ENCODE measurements at places on chromosomes 5 and 9.

DNA sequence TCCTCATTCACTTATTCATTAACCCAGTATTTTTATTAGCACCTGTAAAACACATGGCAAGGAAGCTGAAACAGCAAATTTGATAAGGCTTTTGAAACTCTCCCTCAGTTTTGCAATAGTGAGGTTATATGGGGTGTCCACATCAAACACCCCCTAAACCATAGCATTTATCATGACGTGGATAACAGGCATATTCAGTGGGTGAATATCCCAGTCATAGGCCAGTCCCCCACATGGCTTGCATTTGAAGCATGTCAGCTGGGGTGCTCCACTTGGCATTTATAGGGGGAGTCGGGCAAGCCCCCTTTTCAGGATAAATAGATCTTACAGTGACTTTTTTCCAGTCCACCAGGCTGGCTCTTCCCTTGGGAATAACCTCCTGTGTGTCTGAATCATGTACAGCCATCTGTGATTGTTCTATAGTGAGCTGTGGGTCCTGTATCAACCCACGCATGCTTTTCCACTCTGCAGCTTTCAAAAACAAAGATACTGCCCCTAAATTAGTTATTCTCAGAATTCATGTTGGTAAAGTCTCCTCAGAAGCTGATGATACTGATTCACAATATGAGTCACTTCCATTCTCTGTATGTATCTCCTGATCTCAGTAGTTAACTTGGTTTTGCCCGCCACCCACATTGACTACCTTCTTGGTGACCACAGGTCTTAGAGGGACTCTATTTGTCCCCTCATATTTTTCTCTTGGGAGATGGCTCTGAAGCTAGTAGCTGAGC, 84.4 kb upstream of the SPIN1 start:
- DNase-seq, result no peak

DNA sequence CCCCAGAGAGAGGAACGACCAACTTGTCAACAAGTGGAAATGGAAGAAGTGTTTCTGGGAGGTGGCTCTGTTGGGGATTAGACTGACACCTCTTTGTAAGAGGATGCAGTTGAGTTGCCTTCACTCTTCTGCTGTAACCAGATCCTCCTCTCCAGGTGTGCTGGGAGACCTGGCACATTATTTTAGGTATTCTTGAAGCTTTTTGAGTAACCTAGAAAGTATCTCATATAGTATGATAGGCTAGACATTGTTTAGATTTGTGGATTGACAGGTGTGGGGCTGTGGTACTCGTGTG, 21.6 kb downstream of the SNX30 start:
- no peak for DNase-seq

GRCh38 chr5:74357827-74358226, 282.7 kb downstream of the ENC1 start:
- no peak for DNase-seq

DNA sequence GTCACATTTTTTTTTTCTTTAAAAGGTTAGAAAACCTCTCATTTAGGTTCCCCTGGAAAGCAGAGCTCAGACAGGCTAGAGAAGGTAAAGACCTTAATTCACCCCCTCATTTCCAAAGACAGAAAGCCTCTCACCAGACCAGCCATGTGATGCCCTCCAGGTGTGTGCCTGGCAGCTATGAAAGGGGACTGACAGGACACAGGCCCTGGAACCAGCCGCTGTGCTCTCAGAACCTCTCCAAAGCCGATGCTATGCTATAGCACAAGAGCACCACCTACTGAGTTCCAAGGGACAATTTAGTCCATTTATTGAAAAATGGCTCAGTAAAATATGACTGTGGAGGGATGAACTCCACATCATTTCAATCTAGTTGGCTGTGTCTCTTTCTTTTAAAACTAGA, 48.8 kb downstream of the FANCC start:
- DNase-seq, result no peak

DNA sequence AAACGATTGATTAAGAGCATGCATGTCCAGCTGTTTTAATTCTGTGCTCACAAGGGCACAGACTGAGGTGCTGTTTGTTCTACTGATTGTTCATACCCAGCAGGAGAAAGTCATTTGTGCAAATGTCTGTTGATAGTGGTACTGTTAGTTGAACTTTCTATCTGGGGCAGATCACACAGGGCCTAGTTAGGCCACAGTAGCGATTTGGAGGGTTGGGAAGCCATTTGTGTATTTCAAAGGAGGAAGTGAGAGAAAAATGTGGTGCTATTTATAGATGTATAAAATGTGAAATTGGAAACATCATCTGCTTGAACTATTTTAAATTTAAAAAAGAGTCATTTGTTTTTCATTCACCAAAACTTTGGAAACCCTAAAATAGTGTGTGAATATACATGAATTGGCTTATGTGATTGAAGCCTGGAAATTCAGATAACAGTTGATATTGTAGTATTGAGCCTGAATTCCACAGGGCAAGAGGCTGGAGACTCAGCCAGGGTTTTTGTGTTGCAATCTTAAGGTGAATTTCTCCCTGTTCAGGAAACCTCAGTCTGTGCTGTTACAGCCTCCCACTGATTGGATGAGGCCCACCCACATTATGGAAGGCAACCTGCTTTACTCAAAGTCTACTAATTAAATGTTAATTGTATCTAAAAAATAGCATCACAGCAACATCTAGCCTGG, 162.0 kb upstream of the CDKN2B start:
- no peak for DNase-seq

- DNase-seq, result no peak
These were observed 453.3 kb downstream of the BNC2 start for GRCh38 chr9:16417161-16417560.

DNA sequence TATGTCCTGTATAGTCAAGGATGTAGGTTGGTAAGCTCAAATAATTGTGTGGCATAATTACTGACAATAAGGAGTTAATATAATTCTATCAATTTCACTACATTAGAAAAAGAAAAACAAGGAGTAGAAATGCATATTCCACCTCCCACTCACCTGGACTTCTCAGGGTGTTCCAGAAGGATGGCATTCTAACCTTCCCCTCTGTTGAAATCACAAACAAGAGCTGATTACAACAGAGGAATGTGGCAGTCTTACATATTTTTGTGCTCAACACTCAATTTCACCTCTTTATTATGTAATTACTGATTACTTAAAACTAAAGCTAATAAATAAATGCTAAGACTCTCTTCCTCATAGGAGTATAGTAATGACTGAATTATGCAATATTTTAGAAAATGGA, 745.3 kb downstream of the DTWD2 start:
- DNase-seq, result no peak

DNA sequence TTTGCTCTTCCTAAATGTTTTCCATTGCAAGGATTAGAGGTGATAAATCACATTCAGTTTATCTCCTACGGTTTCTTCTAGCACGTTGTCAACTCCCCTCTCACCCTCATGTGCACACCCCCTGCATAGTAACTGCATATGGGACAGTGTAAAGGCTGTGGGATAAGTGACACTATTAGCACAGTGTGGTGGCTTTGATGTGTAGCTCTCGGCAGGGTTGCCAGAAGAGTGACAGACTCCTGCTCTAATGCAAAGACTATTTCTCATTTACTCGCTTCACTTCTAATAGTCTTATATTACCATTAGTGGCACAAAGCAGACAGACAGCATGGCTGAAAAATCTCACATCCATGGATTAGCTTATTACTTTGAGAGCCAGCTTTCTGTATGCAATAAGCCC, 454.6 kb downstream of the CETN3 start:
- DNase-seq, result no peak

DNA sequence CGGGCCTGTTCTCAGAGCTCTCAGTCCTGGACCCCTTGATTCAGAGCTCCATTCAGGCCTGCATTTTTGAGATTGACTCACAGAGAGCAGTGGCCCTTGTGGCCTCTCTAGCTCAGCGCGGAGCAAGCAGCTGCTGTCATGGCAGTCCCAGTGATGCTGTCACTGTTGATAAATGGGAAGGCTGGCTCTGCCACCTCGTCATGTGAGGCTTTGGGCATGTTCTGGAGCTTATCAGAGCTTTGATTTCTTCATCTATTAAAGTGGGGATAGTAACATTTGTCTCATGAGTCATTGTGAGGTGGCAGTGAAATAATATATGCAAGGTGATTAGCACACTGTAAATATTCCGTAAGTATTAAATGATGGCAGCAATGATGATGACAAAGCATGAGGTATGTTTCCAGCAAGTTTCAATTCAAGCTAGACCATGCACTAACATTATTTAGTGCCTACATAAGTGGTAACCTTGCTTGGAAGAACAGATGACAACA, 126.4 kb upstream of the CXCL14 start:
- DNase-seq, result no peak

- DNase-seq, result no peak
These were observed 646 bp downstream of the CARNMT1 start for GRCh38 chr9:75027187-75028107.

DNA sequence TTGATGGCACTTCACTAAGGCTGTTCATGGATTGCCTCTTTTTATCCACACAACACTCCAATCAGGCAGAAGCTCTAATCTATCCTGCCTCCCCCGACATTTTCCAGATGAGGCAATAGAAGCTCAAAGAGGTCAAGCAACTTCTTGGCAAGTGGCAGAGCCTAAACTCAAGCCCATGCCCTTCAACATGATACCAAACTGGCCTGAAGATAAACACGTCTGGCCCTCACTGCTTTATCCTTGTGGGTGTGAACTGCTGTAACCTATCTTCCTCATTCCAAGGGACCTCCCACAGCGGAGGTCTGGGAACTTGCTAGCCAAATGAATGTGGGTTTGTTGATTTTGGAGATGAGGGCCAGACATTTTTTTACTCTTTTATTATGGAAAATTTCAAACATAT, 9.5 kb downstream of the SLC35A4 start:
- no peak for DNase-seq

DNA sequence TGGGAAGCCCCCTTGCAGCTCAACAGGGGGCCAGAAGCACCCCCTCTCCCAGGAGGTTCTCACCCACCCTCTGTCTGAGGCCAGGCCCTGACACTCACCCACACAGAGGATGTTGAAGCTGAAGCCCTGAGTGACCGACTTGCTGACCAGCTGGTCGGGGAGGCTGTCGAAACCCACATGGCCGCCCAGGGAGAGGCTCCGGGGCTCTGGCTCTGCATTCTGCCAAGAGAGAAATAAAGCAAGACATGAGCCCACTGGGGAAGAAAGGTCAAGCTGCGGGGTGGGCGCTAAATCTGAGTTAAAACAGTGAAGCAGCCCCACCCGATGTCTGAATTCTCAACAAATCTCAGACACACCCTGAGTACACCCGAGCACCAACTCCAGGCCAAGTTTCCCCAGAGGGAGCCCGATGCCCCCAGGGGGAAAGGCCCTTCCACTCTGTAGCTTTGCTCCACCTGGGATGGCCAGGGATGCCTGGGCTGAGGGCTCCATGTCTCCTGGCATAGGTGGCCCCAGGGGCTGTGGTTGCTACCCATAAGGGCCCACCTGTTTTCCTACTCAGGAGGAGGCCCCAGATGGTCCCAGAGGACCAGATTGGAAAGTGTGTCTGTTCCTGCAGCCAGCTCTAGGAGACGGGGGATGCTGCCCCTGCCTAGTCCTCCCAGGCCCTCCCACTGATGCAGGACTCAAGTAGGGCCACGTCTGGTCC, 11.6 kb downstream of the SEPTIN8 start:
- DNase-seq, result no peak

DNA sequence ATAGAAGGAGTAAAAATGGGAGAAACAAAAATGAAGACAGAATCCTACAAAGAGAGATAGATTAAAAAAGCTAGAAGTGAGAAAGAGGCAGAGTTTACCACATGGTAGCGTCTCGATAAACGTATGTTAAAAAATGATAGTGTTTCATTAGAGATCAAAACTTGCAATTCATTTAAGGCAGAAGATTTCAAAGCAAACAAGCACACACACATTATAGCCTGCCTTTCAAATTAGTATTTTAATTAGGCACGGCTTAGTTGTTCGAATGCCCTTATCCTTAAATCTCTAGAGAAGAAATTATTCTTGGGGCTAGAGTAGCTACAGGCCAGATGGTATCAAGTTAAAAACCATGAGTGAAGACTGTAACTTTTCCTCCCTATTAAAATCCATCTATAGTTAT, 6.0 kb downstream of the STOM start:
- DNase-seq, result no peak
